GM12864 (cell line): ENCODE measurements at places on chromosomes 13 and 19.

- DNase-seq: no peak
Measured at GRCh38 chr13:70370924-70371323, 262.7 kb upstream of the KLHL1 start.

DNA sequence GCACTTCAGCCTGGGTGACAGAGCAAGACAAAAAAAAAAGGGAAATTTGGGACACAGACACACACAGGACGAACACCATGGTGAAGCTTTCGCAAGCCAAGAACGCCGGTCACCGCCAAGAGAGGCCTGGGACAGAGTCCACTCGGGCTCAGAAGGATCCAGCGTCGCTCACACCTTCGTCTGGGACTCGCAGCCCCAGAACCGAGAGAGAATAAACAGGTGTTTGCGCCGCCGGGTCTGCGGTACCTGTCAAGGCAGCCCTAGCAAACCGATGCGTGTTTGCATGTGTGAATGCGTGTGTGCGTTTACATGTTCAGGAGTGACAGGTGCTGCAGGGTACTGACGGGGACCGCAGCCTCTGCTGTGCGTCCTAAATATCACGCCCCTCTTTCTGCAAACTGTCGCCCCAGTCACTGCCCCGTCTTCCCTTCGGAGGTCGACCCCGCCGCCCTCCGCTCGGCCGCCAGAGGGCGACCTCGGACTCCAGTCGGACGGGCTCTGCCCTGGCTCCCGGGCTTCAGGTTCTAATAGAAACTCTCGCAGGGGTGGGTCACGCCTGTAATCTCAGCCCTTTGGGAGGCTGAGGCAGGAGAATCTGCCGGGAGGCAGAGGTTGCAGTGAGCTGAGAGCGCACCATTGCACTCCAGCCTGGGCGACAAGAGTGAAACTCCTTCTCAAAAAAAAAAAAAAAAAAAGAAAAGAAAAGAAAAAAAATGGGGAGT is 11.8 kb upstream of the CSNK1G2 start:
- DNase-seq: peak; percentile 38

GRCh38 chr13:110306340-110306959 is 507 bp downstream of the COL4A1 start:
- DNase-seq: no peak

DNA sequence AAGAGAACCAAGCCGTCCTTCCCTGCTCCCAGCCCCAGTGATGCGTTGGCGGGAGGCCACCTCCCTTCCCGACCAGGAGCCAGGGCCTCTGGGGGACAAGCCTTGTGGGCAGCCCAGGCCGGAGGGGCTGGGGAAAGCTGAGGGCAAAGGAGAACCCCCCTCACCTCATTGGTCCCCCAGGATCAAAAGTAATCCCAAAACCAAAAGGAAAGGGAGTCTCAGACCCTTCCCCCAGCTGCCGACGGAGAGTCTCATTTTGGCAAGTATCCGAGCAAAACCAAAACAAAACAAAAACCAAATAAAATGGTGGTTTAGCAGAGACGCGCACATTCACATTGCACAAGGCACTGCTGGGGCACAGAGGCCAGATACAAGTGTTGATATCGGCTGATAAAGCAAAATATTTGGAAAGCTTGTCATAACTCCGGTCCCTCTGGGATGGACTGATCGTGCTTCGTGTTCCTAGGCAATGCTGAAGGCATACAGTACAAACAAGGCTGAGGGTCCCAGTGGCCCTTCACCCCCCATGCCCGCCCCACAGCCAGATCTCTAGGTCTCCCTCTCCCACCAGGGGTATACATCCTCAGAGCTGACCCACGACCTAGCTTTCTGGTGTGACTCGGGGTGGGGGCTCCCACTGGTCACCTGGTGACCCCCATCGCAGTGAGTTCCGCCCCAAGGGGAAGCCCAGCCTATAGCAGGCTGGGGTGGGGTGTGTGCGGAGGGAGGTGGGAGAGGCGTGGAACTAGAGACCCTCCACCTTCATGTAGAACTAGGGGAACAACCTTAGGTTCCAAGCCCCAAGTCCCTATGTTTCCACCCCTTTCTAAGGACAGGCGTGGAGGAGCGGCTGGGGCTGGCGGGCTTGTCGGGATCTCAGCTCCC is 2.1 kb downstream of the CEBPA start:
- DNase-seq: no peak

DNA sequence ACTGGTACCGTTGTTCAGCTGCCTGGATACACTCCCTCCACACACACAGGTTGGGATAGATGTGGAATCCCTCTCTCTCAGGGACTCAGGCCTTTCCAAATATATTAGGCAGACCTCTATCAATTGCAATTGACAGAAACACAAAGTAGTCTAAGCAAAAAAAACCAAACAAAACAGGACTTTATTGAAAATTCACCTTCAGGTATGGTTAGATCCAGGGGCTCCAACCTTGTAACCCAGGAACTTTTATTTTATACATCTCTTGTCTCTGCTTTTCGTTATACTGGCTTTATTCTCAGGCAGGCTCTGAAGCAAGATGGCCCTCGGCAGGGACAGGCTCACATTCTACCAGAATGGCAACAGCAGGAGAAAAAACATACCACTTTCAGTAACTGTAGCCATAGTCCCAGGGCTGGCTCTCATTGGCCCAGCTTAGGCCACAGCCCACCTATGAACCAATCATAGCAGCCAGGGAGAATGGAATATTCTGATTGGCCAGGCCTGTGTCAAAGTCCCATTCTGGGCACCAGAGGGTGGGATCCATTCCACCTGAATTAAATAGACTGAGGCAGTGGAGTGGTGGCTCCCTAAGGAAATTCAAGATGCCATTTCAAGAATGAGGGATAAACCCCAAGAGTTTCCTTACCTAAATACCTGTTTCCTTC is 13.1 kb upstream of the CEACAM19 start:
- no peak for DNase-seq

- DNase-seq: no peak
Measured at GRCh38 chr19:16571822-16572331, 338 bp downstream of the SLC35E1 start.

GRCh38 chr19:33568706-33569105 is 47.1 kb upstream of the PEPD start:
- no peak for DNase-seq

DNA sequence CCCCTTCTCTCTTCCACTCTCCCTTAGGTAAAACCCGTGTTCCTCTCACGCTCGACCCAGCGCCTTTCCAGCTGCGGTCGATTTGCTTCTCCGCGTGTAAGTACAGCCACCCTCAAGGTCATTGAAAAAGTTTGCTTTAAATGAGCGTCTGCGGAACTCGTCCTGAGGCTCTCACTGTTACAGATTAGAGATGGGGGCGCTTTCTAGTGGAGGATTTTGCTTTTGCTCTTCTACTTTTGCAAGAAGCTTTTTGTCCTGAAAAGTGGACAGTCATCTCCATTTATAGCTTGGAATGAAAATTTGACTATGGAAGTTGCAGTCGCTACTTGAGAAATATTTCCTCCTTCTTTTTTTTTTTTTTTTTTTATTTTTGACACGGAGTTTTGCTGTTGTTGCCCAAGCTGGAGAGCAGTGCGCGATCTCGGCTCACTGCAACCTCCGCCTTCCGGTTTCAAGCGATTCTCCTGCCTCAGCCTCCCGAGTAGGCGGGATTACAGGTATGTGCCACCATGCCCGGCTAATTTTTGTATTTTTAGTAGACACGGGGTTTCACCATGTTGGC is 595 bp upstream of the RAB20 start:
- no peak for DNase-seq

GRCh38 chr13:105984236-105984635 is 551.2 kb downstream of the EFNB2 start:
- DNase-seq: no peak

DNA sequence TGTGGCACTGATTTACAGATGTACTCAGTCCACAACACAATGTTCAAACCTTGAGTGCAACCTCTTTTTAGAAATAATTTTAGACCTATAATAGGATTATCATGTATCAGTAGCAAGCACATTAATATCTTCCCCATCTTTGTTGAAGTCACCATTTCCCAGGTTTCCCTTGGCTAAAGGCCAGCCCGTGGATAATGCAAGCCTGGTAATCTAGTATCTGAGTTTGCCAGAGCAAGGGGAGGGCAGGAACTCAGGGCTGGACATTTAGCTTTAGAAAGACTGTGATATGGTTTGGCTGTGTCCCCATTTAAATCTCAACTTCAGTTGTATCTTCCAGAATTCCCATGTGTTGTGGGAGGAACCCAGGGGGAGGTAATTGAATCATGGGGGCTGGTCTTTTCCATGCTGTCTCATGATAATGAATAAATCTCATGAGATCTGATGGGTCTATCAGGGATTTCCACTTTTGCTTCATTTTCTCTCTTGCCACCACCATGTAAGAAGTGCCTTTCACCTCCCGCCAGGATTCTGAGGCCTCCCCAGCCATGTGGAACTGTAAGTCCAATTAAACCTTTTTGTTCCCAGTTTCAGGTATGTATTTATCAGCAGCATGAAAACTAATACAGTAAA is 37.7 kb downstream of the SLC6A16 start:
- DNase-seq: no peak

DNA sequence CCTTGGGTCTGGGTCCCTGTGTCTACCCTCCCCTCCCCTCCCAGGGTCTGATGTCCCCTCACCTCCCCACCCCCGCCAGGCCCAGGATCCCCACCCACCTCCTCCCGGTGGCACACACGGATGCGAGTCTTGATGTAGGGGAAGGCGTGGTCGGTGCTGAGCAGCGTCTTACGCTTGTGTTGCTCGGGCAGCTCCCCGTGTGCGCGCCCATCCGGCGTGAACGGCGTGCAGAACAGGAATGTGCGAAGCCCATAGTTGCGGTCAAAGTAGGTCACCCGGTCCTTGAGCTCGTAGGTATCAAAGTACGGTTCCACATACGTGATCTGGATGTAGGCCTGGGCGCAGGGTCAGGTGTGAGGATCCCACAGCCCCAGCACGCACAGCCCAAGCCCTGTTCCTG is 4.4 kb upstream of the KANK2 start:
- no peak for DNase-seq

- DNase-seq: no peak
Measured at GRCh38 chr19:51431124-51431523, 13.7 kb upstream of the SIGLEC10 start.

DNA sequence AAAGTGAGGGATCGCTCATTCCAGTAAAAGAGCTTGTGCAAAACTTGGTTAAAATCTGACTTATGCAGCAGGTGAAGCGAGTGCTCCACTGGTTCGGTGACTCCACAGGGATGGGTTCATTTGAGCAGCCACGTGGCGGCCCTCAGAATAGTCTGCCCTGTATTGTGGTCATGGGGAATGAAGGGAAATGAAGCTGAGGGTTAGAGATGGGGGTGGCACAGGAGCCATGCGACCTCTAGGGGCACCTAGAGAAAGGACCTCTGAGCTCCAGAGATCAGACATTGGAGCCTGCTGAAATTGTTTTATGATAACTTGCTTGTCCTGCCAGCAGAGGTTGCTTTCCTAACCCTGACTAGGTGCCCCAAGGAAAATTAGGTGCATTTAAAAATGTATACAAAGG is 26.6 kb downstream of the CBY2 start:
- peak; percentile 21 for DNase-seq

DNA sequence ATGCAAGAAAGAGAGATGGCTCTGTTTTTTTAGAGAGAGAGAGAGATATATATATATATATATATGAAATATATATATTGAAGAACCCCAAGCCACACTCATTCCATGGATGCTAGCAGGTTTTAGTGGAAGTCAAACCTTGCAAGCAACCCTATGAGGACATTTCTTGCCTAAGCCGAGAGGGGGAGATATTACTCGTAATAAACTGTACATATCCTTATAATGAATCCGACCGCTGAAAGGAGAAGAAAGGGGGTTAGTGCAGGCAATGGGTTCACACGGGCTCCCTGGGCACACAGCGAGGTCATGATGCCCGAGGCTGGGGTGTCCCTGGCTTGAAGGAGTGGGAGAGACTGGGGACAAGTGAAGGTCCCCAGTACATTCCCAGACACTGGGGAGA is 78.3 kb downstream of the IER2 start:
- DNase-seq: no peak

DNA sequence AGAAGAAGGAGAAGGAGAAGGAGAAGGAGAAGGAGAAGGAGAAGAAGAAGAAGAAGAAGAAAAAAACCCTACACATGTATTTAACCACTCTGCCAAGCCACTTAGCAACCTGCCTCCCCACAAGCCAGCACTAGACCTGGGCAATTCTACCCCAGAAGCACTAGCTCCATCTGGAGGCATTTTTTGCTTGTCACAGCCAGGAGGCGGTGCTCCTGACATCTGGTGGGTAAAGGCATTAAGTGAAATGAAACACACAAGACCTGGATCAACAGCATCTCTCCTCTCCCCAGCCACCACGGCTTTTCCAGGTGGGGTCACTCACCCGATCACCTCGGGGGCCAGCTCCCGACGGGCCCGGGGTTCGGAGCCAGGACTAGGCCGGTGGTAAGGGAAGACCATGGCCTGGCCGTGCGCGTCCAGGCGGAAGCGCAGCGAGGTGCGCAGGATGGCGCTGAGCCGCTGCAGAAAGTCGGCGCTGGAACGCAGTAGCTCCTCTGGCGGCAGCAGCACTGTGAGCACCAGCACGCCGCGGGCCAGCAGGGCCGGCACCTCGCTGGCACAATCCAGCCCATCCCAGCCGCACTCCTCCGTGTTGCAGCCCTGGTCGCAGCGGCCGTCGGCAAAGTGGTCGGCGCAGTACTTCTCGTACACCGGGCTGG is 26.9 kb downstream of the NOTCH3 start:
- DNase-seq: no peak

- no peak for DNase-seq
Measured at GRCh38 chr19:13284929-13285928, 135.0 kb downstream of the IER2 start.

- DNase-seq: peak; percentile 59
Measured at GRCh38 chr19:55580628-55581144, at the start of gene ZNF579. ZNF579 (minus strand) TSS chr19:55580848; CDS start chr19:55579639, 1,209 bp downstream.

- no peak for DNase-seq
Measured at GRCh38 chr13:61370520-61370919, 45.1 kb downstream of the PCDH20 start.

GRCh38 chr13:40565282-40566148 is 100.9 kb downstream of the FOXO1 start:
- no peak for DNase-seq

DNA sequence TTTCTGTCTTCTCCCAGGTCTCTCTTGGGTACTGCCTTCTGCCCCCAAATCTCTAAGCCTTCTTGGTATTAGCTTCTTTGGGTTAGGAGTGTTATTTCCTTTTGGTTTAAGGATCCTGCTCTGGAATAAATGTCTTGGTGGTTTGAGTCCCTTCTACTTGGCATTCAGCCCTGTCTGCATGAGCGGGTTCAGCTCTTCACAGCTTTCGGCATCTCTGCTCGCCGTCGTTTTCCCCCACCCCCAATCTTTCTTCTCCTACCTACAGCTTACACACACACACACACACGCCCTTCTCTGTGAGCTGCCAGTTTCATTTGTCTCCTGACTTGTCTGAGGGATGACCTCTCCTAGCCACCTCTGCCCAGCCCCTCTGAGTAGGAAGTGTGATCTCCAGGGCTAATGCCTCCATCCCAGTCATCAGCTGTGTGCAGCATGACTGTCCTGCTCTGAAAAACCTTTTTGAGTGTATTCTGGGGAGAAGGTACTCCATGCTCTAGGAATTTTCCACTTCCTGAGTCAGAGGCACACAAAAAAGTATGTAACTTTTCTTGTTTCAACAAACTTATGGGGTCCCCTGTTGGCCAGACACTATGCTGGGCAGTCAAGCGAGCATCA is 4.7 kb downstream of the CNOT3 start:
- no peak for DNase-seq

- DNase-seq: no peak
Measured at GRCh38 chr19:18868380-18869022, 27.5 kb downstream of the CERS1 start.

GRCh38 chr19:13849991-13850909 is 26.7 kb upstream of the NANOS3 start:
- DNase-seq: no peak

GRCh38 chr13:37925878-37926473 is 56.4 kb upstream of the TRPC4 start:
- DNase-seq: no peak

- DNase-seq: no peak
Measured at GRCh38 chr19:1492474-1493006, 1.6 kb downstream of the REEP6 start.
